ENCODE measurements at places on chromosomes 7 and 10. TPM values are rescaled to one million over a fixed set of nuclear protein-coding genes. Genes with fewer than 3 reads are reported as not detected.

The PVRIG gene
- total RNA-seq, result not detected

The RET gene
- 0.68 TPM for total RNA-seq

The LYZL2 gene
- total RNA-seq, result not detected

The SLC26A3 gene
- total RNA-seq, result not detected

The GDF2 gene
- total RNA-seq, result not detected

The PHYHIPL gene
- not detected for total RNA-seq

The ANXA8 gene
- total RNA-seq, result 15.0 TPM

The INMT gene
- 249 TPM for total RNA-seq

The SLC12A9 gene
- total RNA-seq, result 43.6 TPM

DNA sequence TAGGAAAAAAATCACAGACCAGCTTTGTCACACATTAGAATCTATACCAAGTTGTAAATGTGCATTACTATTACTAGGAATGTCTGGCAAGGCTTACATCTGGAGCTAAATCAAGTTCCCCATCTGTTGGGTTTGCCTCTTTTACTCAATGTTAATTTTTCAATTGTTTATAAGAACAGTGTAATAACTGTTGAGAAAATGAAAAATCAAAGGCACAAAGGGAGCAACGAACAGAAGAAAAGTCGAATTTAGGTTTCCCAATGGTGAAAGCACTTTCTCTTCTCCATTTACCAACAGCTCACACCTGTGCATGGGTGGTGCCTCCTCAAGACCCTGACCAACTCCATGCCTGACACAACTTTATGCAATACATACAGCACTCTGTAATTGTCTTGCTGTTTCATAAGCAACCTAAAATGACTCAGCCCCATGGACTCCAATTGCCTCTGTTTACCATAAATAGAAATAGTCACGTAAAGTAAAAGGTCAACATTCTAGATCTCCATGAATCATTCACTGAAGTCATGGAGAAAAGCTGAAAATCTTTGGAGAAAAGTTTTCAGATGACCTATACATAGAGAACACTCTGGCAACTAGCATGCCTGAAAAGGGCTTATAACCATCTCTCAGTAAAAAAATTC, 95.5 kb upstream of the KCNIP2 start:
- H3K27me3 ChIP-seq, result no peaks in the 10 kb centered on the region
- H3K27ac ChIP-seq, result no peak overlapping the region
- H3K36me3 ChIP-seq, result peaks cover 24% of the 10 kb centered on the region

DNA sequence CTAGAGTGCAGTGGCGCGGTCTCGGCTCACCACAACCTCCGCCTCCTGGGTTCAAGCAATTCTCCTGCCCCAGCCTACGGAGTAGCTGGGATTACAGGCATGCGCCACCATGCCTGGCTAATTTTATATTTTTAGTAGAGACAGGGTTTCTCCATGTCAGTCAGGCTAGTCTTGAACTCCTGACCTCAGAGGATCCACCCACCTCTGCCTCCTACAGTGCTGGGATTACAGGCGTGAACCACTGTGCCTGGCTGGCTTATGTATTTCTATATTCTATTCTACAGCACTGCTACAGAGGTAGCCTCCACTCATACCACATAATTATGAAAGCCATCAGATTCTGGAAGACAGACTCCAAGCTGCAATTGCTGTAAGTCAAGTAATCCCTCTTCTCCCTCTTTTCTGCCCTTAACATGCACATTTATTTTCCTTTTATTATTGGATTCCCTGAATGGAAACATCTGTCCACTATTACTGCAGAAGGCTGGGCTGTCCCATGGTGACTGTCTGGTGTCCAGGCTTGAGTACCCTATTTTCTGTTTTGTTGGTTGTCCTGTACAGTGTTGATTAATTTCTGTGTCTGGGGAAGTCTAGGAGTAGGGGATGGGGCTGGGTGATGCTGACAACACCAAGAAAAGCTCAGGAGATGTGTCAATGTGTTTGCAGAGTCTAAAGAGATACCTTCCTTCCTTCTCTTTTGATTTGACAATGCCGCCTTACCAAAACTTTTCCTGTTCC, 5.8 kb upstream of the ZNF487 start:
- no peak for DNase-seq
- H3K4me1 ChIP-seq, result peaks cover 11% of the 10 kb centered on the region
- H3K36me3 ChIP-seq, result no peaks in the 10 kb centered on the region
- H3K27me3 ChIP-seq, result no peaks in the 10 kb centered on the region
- H3K4me3 ChIP-seq, result no peak overlapping the region

- no peak overlapping the region for H3K27ac ChIP-seq
- no peak for DNase-seq
Measured at GRCh38 chr10:78649429-78649828, 419.3 kb upstream of the ZMIZ1 start.

- no peak overlapping the region for H3K27ac ChIP-seq
- DNase-seq, result no peak
Measured at GRCh38 chr7:119086026-119086425, 861.5 kb downstream of the ANKRD7 start.

GRCh38 chr7:116252249-116252648, 41.9 kb downstream of the TES start:
- no peaks in the 10 kb centered on the region for H3K4me1 ChIP-seq
- H3K36me3 ChIP-seq, result peaks cover 51% of the 10 kb centered on the region
- no peak for DNase-seq
- no peaks in the 10 kb centered on the region for H3K27me3 ChIP-seq
- no peak overlapping the region for H3K27ac ChIP-seq
- no peak overlapping the region for H3K4me3 ChIP-seq

DNA sequence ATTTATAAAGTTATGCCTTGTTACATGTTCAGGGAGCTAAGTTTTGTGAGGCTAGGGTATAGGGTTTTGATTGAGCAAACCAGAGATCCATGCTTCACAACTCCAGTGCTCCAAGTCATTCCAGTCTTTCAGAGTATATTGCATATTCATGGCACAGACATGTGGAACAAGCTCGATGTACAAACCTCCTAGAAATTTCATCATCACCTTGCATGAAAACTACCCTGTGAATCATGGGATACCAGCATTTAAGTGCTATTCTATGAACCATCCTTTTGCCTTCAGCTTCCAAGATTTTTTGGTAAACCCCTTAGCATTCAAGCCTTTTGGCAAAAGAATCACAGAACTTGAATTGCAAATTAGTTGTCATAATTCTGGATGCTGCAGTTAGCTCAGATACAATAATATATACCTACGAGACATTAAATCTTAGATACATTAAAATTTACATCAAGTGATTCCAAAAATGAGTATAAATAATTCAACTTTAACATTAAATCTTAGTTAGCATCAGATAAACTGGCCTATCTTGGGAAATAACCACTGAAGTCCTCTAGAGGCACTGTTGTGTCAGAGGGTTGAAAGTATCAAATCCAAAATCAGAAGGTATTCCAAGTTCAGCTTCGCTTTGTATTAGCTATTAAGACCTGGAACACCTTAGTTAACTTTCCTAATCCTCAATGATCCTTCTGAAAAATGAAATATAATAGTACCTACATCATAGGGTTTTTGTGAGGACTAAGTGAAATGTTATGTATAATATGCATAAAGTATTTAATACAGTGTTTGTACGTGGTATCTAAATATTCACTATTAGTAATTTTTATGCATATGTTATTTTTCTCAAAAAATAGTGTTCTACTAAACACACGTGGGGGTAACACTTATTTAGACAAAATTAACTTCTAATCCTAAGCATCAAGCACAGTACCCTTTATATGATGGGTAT, 55.5 kb upstream of the CABCOCO1 start:
- H3K27me3 ChIP-seq, result no peaks in the 10 kb centered on the region
- H3K27ac ChIP-seq, result no peak overlapping the region
- H3K36me3 ChIP-seq, result no peaks in the 10 kb centered on the region

GRCh38 chr10:89466599-89467035, 52.2 kb downstream of the IFIT5 start:
- no peak for DNase-seq
- H3K4me3 ChIP-seq, result no peak overlapping the region
- peaks cover 17% of the 10 kb centered on the region for H3K4me1 ChIP-seq
- H3K27me3 ChIP-seq, result no peaks in the 10 kb centered on the region
- no peak overlapping the region for H3K27ac ChIP-seq
- H3K36me3 ChIP-seq, result no peaks in the 10 kb centered on the region

GRCh38 chr10:12419262-12419847, 70.0 kb downstream of the CAMK1D start:
- no peak overlapping the region for H3K4me3 ChIP-seq
- H3K36me3 ChIP-seq, result no peaks in the 10 kb centered on the region
- no peak for DNase-seq
- peaks cover 14% of the 10 kb centered on the region for H3K4me1 ChIP-seq
- H3K27me3 ChIP-seq, result no peaks in the 10 kb centered on the region

DNA sequence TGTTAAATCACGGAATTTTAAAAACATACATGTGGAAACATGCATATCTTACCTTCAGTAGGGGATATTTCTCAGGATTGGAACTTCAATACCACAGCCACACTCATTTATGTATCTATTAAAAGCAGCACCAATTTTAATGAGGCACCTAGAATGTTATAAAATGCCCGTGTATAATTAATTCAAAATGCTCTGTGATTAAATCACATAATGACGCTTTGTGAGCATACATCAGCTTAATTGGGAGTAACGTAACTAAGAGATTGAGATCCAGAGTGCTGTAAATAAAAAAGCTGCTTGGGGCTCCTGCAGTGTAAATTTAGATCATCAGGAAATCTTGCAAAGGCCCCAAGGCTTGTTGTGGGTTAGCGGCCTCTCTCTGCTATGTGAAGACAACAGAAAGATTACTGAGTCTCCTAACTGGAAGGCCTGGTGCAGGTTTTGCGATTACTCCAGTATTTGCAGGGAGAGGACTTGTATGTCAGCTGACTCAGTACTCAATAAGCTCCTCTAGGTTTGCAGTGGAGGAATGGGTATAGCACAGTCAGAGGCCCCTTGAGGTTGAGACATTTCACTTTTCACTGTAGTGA, 195.5 kb upstream of the PHYHIPL start:
- H3K27ac ChIP-seq, result no peak overlapping the region
- no peak for DNase-seq
- no peaks in the 10 kb centered on the region for H3K36me3 ChIP-seq
- no peaks in the 10 kb centered on the region for H3K27me3 ChIP-seq
- H3K4me1 ChIP-seq, result no peaks in the 10 kb centered on the region

DNA sequence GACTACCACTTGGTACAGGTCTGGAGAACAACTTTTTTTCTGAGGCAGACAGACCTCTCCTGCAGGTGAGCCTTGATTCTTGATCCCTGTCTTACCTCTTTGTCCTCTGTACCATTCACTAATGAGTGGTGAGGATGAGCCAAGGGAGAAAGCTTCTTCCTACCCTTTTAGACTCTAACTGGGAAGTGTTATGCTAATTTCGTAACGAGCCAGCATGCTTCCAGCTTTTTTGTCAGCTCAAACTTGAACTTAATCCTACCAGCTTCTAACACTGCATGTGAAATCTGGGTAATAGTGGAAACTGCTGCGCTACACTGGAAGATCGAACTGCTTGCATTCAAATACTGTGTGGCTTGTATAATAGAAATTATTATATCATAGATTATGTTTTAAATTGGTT, 87.0 kb downstream of the NEUROD6 start:
- no peaks in the 10 kb centered on the region for H3K4me1 ChIP-seq
- DNase-seq, result no peak
- no peaks in the 10 kb centered on the region for H3K27me3 ChIP-seq
- no peak overlapping the region for H3K4me3 ChIP-seq
- no peak overlapping the region for H3K27ac ChIP-seq

DNA sequence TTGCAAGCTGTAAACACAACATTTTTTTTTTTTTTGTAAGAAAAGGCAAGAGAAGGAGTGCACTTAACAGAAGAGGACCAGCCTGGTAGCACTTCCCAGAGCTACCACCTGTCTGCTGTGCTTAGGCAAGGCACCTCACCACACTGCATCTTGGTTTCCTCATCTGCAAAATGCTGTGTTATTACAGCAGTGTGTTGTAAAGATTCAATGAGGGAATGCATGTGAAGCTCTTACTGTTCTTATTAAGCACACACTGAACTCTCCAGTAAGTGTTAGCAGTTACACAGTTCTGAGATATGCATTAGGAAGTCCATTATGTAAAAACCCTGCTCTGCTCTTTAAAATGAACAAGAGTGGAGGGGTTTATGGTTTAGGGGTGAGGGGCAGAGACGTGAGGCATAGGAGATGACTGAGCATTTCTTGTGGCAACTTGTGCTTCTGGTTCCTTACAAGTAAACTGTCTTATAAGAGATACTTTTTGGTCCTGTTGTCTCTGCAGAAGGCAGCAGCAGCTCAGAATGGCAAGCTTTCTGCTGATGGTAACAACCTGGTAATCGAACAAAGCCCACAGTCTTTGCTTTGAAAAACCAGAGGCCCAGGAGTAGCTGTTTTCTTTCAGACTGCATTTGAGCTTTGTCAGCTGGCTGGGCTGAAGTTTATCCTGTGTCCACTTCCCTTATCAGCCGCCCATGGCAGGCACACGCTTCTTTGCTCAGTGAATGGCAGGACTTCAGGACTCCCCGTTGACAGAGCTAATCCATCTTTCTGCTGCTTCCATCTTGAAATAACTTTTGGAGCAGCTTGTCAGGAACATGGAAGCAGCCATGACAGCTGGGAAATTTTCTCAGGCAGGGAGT, 98.8 kb upstream of the BMPER start:
- peaks cover 19% of the 10 kb centered on the region for H3K4me1 ChIP-seq
- peak overlapping the region; percentile 9 for H3K27ac ChIP-seq

GRCh38 chr10:125605167-125605566, 77.8 kb downstream of the TEX36 start:
- DNase-seq, result no peak
- no peak overlapping the region for H3K27ac ChIP-seq
- no peaks in the 10 kb centered on the region for H3K36me3 ChIP-seq

DNA sequence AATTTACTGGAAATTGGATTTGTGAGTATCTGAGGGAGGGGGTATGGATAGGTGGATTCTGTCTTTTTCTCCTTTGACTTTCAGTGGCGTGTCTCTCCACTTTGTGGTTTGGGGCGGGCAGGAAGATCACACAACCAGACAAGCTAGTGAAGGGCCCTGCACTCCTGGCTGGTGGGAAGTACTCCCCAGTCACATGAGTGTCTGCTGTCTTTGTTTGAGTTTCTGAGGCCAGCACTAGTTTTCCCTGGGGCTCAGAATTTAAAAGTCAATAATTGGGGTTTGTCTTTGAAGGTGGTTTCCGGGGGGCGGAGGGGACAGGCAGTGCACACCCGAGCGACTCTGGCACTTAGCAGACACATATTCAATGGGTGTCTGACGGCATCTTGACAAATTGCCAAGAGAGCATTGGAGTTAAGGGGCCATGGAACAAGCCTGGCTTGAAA, 120.1 kb downstream of the WDFY4 start:
- no peaks in the 10 kb centered on the region for H3K36me3 ChIP-seq
- no peak overlapping the region for H3K4me3 ChIP-seq
- DNase-seq, result no peak
- H3K27me3 ChIP-seq, result no peaks in the 10 kb centered on the region

All from lower lobe of right lung (tissue), 2 donors.